Airway epithelial cell (primary cell): ENCODE measurements at places on chromosomes 11 and 22. TPM values are rescaled to one million over a fixed set of nuclear protein-coding genes. Genes with fewer than 3 reads are reported as not detected.

The MPZL3 gene
- 16.5 and 20.0 TPM in 2 replicates for total RNA-seq

The C11orf87 gene
- total RNA-seq: 0.09 and 0.14 TPM in 2 replicates

The GUCD1 gene
- total RNA-seq: 68.1 and 71.0 TPM in 2 replicates

The ZDHHC5 gene
- total RNA-seq: 35.3 and 50.7 TPM in 2 replicates

The OR52I2 gene
- total RNA-seq: not detected in 2 replicates

The FLRT1 gene
- not detected in 2 replicates for total RNA-seq

The SLC43A3 gene
- 36.7 and 39.1 TPM in 2 replicates for total RNA-seq

The SLC35F2 gene
- 46.5 and 48.1 TPM in 2 replicates for total RNA-seq

The HYLS1 gene
- total RNA-seq: 3.9 and 7.2 TPM in 2 replicates

The MICAL2 gene
- 63.1 and 78.6 TPM in 2 replicates for total RNA-seq

The VSIG10L2 gene
- not detected in 2 replicates for total RNA-seq

The CREB3L1 gene
- total RNA-seq: 0.46 and 3.2 TPM in 2 replicates

The SCN4B gene
- total RNA-seq: 1.6 and 2.3 TPM in 2 replicates

The CRYAB gene
- total RNA-seq: 4.2 and 16.6 TPM in 2 replicates

The LUZP2 gene
- total RNA-seq: 0.07 TPM in 1 of 2 replicates, not detected in the other

The RFPL3 gene
- total RNA-seq: not detected in 2 replicates

The IL17REL gene
- not detected in 2 replicates for total RNA-seq
